ENCODE measurements at places on chromosomes 1 and 21.
A peak's percentile ranks its signal among the peaks of the same experiment; 100 is the strongest.

GRCh38 chr1:117026361-117026760, 24.8 kb downstream of the CD101 start:
- DNase-seq, result no peak

- DNase-seq, result no peak
Measured at GRCh38 chr1:192316942-192317450, at the start of gene RGS21. RGS21 (plus strand) TSS chr1:192316992; CDS start chr1:192343037, 26,045 bp downstream.

GRCh38 chr1:212937034-212937433, 13.3 kb upstream of the VASH2 start:
- DNase-seq, result no peak

DNA sequence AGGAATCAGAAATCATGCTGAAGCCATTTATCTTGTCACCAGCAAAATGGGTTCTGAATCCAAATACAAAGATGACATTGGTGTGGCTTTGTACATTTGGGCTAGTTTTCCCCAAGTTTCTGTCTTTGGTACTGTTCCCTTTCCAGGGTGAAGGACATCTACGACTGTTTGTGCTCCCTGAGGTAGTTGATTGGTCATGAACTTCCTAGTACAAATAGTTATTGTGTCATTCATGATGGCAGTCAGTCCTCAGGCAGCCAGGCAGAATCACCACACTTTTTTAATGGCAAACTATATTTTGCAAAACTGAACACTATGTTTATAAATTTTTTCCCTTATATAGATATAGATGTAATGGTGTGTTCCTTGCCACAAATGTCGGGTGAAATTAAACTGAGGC, 46.0 kb downstream of the CEP350 start:
- DNase-seq, result no peak

DNA sequence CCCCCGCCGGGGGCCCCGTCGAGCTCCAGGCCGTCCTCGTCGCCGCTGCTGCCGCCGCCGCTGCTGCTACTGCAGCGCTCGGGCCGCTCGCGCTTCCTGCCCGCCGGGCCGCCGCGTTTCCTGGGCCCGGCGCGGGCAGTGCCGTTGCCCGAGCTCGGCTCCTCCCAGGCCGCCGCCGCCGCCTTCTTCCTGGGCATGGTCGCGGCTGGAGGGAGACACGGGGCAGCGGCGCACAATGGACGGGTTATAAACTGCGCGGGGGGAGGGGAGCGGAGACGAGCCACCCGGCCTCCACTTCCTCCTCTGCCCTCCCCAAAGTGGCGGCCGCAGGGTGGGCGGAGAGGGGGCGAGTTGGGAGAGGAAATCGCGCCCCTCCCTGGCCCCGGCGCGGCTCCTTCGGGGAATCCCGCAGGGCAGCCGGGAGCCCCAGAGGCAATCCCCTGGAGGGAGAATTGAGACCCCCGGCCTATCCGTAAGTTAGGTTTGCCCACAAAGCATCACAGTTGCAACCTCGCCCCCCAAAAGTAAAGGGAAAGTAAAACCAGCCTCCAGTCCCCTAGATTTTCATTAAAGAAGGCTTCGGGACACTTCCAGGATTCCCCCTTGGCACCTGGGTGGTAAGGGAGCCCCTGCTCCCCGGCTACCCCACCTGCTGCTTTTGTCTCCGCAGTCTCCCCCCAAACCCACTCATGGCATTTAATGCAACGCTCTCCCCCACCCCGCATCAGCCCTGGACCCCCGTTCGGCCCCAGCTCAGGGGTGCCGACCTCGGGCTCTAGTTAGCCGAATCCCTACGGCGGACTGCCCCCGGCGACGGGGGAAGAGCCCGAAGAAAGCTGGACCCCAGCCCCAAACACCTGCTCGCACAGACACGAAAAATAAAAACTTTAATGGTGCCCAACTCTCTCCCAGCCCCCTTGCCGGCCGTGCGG, 893 bp downstream of the RCC2 start:
- peak; percentile 72 for DNase-seq

GRCh38 chr1:172143384-172144055, 277.0 kb upstream of the C1orf105 start:
- no peak for DNase-seq

- no peak for DNase-seq
Measured at GRCh38 chr21:38037416-38037815, 121.2 kb upstream of the KCNJ6 start.

DNA sequence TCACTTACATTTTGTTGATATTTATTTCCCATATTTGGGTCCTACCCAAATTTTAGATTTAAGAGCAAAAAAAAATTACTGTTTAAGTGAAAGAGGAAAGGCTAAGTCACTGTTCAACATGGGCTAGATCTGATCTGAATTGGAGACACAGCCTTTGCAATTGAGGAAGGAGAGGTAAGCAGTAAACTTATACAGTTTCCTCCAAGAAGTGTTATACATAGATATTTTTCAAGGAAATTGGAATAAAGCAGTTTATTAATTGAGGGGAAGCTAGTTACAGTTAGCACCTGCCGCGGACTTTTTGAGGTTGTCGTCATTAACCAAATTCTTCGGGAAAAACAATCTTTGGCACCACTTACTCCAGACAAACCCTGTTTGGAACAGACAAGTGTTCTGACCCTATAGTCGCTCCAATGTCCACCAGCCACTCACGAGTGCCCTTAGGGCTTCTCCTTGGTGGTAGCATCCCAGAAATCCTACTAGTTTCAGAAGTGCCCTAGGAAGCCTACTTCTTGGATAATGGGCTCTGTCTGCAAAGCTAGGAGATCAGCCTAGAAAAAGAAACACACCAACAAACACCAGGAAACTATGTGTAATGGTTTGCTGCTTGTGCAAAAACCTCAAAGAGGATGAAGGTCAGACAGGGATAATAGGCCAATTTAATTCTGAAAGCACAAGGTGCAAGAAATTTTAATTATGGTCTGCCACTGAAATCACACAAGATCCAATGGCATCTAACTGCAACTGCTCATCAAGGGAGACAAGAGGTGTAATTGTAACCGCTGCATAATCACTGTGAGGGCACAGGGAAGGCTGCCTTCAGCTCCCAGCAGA, 2.5 kb downstream of the WLS start:
- no peak for DNase-seq

GRCh38 chr1:13901039-13901438, 201.1 kb downstream of the PRDM2 start:
- no peak for DNase-seq

GRCh38 chr1:84048820-84049219, 49.9 kb upstream of the TTLL7 start:
- DNase-seq, result no peak

GRCh38 chr21:36615274-36615964, 83.5 kb upstream of the SIM2 start:
- DNase-seq, result no peak

- no peak for DNase-seq
Measured at GRCh38 chr1:60073605-60074278, at the start of gene C1orf87. C1orf87 (minus strand) TSS chr1:60073770; CDS start chr1:60072643, 1,127 bp downstream.

DNA sequence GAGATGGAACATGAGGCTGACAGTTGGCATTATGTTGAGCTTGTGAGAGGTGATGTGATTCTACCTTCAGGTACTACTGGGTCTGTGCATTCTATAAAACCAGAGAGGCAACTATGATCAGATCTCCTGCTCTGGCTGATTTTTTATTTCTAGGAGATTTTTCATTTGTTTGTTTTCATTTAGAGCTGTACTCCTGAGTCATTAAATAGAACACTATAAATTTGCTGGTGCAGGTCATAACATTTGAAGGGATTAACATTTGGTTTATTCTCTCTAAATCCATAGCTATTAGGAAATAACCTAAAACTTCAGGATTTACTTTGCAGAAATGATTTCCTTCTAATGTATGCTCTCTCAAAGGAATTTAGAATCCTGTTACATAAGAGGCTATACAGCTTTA, 42.9 kb downstream of the MAGI3 start:
- no peak for DNase-seq

DNA sequence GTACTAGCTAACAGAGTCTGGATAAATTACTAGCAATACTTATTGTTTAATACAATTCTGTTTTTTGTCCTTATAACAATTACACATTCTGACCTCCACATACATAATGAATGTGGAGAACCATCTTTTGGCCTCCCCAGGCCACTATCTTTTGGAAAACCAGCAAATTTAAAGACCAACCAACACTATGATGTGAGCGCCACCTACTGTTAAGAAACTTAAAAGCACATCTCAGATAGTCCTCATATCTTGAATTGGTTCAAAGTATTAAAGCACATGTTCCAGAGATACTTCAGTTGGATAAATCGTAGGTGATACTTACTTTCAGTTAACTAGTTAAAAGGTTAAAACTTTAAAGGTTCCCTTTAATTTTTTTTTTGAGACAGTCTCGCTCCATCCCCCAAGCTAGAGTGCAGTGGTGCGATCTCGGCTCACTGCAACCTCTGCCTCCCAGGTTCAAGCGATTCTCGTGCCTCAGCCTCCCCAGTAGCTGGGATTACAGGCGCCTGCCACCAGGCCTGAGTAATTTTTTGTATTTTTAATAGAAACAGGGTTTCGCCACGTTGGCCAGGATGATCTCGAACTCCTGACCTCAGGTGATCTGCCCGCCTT, 29.3 kb upstream of the USP1 start:
- DNase-seq, result peak; percentile 75

- DNase-seq, result no peak
Measured at GRCh38 chr1:46686255-46686654, 14.6 kb downstream of the TEX38 start.

DNA sequence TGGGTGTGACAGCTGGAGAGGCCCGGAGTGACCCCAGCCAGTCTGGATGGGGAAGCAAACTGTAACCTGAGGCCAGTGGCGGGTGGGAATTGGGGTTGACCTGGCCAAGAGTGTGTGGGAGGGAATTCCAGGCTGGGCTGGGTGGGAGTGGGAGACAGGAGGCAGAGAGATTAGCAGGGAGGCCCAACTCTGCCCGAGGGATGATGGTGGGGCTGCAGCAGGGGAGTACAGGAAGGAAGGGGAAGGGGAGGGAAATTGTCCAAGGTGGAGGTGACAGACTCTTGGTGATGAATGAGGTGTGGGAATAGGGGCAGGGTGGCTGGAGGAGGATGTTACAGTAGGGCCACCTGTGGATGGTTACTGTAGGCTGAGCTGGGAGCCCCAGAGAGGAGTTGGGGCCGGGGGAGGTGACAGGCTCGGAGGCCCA, 40.4 kb downstream of the HUNK start:
- DNase-seq, result no peak

GRCh38 chr21:25313829-25314228, 293.5 kb downstream of the MRPL39 start:
- peak; percentile 52 for DNase-seq

DNA sequence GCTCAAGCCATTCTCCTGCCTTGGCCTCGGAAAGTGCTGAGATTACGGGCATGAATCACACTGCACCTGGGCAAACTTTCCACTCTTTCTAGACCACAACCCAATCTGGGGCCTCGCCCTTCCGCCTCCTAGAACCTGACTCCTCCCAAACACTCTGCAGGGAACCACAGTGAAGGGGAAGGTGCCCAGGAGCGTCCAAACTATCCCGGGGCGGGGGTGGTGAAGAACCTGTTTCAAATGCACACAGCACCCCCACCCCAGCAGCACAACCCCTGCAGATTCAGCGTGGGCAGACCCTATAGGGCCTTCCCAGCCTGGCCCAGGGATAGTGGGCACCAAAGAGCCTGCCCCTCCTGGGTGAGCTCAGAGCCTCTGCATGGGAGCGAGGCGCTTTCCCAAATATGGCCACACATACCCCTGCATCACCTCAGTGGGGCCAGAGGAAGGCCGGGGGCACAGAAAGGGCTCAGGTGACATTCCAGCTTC, 86.9 kb downstream of the STUM start:
- no peak for DNase-seq

GRCh38 chr21:39120876-39121599, 62.2 kb downstream of the PSMG1 start:
- peak; percentile 25 for DNase-seq

GRCh38 chr21:44088401-44088780, 18.8 kb upstream of the PWP2 start:
- no peak for DNase-seq

DNA sequence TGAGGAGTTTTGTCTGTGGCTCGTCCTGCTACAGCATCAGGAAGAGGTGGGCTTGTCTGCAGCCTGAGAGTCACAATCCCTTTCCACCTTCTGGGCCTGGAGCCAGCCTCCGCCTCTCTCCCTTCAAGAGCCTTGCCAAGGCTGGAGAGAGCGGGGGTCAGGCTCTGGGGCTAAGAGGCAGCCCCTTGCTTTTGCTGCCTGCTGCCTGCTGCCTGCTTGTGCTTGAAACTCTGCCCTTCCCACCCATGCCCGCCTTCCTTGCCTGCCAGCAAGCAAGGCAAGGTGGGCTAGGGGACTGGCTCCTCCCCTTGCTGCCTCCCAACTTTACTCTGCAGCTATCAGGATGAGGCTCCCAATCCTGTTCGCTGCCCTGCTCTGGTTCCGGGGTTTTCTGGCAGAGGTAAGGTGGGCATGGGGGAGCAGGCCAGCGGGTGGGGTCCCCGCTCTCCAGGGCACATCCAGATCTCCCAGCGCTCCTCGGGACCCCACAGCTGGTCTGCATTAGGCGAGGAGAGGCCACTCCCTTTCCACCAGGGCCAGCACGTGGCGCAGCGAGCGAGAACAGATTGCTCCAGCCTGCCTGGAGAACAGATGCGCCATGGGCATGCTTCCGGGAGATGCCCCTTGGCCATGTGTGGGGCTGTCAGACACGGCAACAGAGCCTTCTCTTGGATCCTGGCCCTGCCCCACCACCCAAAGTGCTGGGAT, 7.5 kb upstream of the PTPN7 start:
- no peak for DNase-seq

DNA sequence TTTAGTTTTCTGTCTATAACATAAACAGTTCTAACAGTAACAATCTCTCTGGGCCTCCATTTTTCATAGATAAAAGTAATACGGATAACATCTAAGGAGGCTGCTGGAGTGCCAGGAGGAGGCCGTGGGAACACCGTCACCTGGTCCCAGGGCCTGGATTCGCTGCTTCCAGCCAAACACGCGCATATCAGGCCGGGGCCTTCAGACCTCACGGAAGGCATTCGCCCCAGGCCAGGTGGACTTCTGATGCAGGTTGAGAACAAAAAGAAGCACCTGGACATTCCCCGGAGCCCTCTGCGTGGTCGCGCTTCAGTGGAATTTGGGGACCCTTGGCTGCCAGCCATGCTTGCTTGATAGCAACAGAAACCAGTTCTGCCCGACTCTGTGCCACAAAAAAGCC, 113.1 kb upstream of the GUCA2B start:
- DNase-seq, result no peak

GRCh38 chr1:84143796-84144565, at the start of gene PRKACB:
PRKACB (plus strand) TSS chr1:84144271; CDS start chr1:84144362, 91 bp downstream.
- peak; percentile 88 for DNase-seq

DNA sequence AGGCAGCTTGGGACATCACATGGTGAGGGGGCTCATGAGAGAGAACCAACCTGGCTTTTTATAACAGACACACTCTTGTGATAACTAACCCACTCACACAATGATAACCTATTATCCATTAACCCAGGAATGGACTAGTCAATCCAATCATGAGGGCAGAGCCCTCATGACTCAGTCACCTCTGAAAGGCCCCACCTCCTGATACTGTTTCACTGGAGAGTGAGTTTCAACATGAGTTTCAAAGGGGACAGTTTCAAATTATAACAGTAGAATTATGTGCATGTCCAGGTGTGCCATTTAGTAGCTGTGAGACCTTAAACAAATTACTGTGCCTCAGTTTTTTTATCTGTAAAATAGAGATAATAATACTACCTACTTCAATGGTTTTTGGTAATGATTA, 47.6 kb upstream of the PPP2R5A start:
- no peak for DNase-seq

All from OCI-M1 (cell line).